ENCODE measurements at places on chromosomes 12 and 14.

DNA sequence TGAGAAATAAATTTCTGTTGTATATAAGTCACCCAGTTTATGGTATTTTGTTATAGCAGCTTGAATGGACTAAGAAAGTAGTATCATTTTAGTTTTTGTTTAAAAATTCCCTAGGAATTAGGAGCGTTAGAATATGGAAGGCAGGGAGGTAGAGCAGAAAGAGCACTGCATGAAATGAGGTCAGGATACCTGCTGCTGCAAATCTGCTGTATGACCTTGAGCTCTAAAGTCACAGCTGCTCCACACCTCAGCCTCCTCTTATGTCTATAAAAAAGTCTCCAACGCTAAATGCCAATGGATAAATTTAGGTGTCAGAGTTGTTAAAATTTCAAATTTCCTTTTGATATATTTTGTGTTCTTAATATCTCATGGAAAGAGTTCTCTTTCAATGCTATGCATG is 181.0 kb upstream of the GZMB start:
- DNase-seq, result no peak

GRCh38 chr12:9794484-9795093 is 32.7 kb upstream of the KLRF1 start:
- DNase-seq, result no peak

GRCh38 chr12:49507139-49507538 is 31.7 kb upstream of the KCNH3 start:
- no peak for DNase-seq

DNA sequence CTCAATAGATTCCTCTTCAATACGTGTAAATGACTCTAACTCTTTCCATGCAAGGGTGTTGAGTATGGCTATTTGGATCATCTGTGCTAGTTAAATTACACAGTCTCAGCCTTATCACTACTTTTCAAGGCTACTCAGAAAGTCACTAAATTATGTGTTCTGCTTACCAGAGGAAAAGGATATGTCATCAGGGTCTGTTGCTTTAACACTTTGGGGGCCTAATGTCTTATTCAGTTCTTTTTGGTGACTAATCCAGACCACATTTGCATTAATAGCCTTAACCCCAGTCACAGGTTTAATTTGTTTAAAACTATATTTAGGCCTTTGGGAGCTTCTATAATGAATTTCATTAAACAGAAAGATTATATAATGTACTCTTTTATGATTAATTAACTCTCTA is 649.3 kb downstream of the RPS29 start:
- DNase-seq, result no peak

DNA sequence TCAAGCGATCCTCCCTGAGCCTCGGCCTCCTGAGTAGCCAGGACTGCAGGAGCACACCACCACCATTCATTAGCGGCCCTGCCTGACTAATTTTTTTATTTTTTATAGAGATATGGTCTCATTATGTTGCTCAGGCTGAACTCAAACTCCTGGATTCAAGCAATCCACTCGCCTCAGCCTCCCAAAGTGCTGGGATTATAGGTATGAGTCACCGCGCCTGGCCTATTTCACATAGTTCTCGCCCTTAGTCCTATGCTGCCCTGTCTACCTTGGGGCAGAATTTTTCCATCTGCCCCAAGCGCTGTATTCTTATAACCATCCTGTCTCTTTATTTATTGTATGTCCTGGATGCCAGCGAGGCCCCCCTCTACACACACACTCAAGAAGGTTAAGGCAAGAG is 50.9 kb upstream of the BCL2L14 start:
- DNase-seq, result no peak

- DNase-seq, result no peak
Measured at GRCh38 chr12:127194176-127194575, 1072.8 kb upstream of the TMEM132C start.

DNA sequence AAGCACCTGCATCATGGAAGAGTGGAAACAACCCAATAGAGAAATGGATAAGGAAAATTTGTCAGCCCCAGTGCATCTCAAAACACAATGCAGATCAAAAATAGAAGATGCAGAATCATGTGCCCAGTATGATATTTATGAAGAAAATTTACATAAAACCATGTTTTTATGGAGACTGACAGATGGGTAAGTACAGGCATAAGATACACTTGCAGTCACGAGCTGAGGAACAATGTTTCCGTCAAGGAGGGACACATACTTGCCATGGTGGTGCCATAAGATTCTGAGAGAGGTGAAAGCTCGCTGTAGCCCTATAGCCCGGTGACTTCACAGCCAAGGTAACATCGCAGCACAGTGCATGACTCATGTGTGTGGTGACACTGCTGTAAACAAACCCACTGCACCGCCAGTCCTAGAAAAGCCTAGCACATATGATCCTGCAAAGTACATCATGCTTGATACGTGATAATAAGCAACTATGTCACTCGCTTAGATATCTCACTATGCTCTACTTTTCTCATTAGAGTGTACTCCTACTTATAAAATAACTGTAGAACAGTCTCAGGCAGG is 112.6 kb downstream of the RIMBP2 start:
- DNase-seq, result no peak

DNA sequence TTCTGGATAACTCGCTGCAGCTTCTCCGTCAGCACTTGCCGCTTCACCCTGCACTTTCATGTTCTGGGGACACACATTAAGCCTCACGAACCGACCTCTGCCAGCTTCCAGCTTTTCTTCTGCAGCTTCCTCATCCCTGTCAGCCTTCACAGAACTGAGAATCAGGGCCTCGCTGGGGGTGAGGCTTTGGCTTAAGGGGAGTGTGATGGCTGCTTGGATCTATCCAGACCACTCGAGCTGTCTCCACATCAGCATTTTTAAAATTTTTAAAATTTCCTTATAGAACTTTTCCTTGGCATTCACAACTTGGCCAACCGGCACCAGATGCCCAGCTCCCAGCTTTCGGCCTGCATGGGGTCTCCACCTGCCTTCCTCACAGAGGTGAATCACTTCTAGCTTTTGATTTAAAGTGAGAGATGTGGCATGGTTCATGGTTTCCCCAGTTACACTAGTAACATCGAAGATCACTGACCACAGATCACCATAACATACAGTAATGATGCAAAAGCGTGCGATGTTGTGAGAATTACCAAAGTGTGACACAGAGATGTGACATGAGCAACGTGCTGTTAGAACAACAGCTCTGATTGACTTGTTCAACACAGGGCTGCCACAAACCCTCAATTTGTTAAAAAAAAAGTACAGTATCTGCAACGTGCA is 139.1 kb upstream of the C14orf180 start:
- DNase-seq, result no peak

DNA sequence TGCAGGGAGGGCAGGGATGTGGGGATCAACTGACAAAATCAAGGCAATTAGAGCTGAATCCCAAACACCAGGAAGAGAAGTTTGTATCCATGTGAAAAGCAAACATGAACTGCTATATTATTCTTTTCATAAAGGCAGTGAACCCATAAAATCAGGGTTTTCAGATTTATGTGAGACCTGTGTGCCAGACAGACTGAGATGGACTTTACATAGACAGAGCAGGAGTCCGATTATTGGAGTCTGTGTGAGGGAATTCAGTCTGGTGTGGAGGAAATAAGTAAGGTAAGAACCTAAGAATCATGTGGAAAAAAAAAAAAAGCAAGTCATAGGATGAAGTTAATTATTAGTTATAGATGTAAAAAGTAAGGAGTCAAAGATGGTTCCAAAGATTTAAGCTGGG is 45.1 kb upstream of the SYCP3 start:
- DNase-seq, result no peak

- no peak for DNase-seq
Measured at GRCh38 chr14:102513899-102514772, 4.6 kb upstream of the ANKRD9 start.

- no peak for DNase-seq
Measured at GRCh38 chr14:73162251-73162650, 25.9 kb downstream of the PSEN1 start.

- no peak for DNase-seq
Measured at GRCh38 chr12:83823386-83824045, 1089.1 kb downstream of the SLC6A15 start.

- DNase-seq, result no peak
Measured at GRCh38 chr12:57489157-57489641, 1.3 kb downstream of the MARS1 start.

DNA sequence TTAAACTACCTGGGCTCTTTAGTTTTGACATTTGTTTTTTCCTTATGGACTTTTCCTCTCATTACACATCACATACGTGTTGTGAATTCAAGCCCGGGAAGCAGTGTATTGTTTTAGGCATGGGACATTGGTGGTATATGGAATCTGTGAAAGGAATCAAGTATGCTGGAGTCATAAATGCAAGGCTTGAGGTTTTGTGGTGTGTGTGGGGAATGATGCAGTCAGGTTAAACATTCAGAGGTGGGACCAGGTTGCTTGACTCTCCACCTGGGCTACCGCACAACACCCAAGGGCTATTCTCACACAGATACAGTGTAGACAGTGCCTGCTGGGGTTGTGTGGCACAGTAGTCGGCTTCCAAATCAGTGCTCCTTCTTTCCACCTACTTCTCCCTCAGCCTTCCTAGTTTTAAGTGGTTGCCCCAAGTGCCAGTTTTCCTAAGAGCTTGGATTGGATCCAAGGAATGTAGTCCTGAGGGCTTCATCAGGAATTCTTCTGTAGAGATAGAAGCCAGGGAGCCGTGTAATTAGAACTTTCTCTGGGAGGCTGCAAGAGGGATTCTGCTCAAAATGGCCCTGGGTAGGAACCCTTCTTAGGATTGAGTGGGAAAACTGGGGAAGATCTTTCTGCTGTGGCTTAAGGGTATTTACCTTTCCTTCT is 243.7 kb downstream of the C12orf75 start:
- DNase-seq, result no peak

GRCh38 chr12:47377414-47378221 is 297.9 kb upstream of the AMIGO2 start:
- DNase-seq, result no peak

DNA sequence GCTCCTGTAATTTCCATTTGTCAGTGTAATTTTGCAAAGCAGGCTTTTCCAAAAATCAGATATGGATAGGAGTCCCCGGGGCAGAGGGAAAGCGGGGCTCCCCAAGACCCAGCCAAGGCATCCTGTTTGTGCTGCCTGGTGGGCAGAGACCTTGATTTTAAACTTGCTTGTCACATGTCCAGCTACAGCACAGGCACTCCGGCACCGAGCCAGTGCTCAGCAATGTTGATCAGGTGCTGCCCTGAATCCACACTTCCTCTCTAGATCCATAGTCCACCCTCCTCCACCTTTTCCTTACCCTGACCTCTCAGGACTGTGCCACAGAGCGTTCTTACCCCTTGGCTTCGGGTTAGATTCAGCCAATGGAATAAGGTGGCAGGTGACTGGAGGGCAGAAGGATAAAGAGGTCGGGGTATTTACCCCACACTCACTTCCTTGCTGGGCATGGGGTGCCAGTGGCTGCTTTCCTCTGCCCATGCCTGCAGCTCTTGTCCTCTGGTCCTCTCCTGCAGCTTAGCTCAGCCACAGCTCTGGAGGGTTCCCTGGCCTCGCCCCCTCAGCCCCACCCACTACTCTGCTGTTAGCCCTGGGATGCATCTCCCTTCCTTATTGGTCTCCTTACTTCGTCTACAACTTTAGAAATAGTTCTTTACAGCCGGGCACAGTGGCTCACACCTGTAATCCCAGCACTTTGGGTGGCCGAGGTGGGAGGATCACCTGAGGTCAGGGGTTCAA is 80.1 kb downstream of the IRF2BPL start:
- DNase-seq, result no peak

DNA sequence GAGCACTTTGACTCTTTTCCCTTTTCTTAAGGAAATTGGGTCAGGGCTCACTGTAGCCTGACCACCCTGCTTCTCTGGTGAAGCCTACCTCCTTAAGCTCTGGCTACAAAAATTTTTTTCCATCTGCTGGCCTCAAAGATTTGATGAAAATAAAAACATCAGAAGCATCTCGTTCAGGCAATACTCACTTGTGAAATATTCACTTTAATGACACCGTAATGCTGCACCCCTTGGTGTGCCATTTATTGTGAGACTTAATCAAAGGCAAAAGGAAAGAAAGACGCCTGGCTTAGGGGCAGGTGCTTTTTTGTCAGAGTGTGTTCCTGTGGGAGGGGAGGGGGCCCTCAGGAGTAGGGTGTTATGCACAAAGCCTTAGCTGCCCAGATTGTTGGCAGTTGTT is 155.0 kb upstream of the TMPO start:
- DNase-seq, result no peak

GRCh38 chr12:74490390-74491064 is 47.1 kb upstream of the ATXN7L3B start:
- no peak for DNase-seq

DNA sequence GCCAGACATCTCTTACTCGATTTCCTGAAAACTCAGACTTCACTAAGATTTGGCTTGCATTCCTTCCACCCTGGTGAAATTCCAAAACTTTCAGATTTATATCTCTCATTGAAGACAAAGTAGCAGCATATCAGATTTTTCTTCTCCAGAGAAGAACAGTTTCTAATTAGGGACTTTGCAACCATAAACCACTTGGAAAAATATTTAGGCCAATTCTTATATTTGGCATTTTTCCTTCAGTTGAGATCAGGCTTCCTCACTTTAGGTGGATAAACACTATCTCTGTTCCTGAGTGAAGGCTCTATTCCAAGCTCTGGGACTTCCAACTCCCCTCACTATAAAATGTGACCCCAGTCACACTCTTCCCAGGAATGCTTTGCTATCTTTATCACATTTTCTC is 1434.3 kb upstream of the FLRT2 start:
- DNase-seq, result no peak

GRCh38 chr12:123091230-123092150 is 59.4 kb downstream of the PITPNM2 start:
- DNase-seq, result no peak

DNA sequence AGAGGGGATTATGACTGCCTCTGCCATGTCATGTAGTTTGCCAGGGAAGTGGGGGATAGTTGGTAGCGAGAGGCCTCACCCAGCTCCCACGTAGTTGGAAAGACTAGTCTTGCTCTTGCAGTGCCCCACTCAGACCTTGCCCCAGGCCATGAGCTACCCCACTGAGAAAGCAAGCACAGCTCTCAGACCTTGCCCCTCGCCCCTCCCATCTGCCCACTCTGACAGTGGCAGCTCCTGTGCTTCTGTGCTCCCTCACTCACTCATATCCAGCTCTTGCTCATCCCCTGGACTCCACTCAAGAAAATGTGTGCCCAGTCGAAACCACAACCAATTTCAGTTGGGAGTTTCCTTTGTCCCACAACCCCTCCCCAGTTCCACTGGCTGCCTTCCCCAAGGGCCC is 55.5 kb upstream of the BDKRB2 start:
- no peak for DNase-seq

- DNase-seq, result no peak
Measured at GRCh38 chr12:12405882-12406281, 49.0 kb downstream of the BORCS5 start.

- no peak for DNase-seq
Measured at GRCh38 chr14:81765651-81766275, 232.1 kb upstream of the SEL1L start.

GRCh38 chr14:73026243-73026844 is 562 bp downstream of the ZFYVE1 start:
- no peak for DNase-seq
